Thoracic aorta endothelial cell (primary cell): ENCODE measurements at places on chromosomes 5 and 9. TPM values are rescaled to one million over a fixed set of nuclear protein-coding genes. Genes with fewer than 3 reads are reported as not detected.

Gene FOXI1
- total RNA-seq: not detected in 2 replicates

Gene OBP2B
- not detected in 2 replicates for total RNA-seq

Gene EPB41L4A
- 19.8 and 26.1 TPM in 2 replicates for total RNA-seq

Gene SLC25A48
- not detected in 2 replicates for total RNA-seq

Gene NR5A1
- not detected in 2 replicates for total RNA-seq

Gene SEMA6A
- total RNA-seq: 1.1 and 1.6 TPM in 2 replicates

Gene GALNT12
- total RNA-seq: 1.4 and 1.5 TPM in 2 replicates

Gene TMEM38B
- total RNA-seq: 10.6 and 12.4 TPM in 2 replicates

Gene C9
- total RNA-seq: 0.07 and 0.13 TPM in 2 replicates

Gene IL13
- total RNA-seq: not detected in 2 replicates

Gene PAM
- total RNA-seq: 142 and 192 TPM in 2 replicates

Gene SVEP1
- 0.13 and 0.14 TPM in 2 replicates for total RNA-seq

Gene SPATA31D4
- total RNA-seq: not detected in 2 replicates

Gene IFNK
- not detected in 2 replicates for total RNA-seq

Gene LRRC26
- not detected in 2 replicates for total RNA-seq

Gene ANKDD1B
- total RNA-seq: 0.14 and 0.27 TPM in 2 replicates

Gene WDR31
- total RNA-seq: 0.50 and 0.53 TPM in 2 replicates

Gene SLC6A19
- total RNA-seq: not detected in 2 replicates

Gene PLAC8L1
- not detected in 2 replicates for total RNA-seq

Gene LAMC3
- 0.13 and 0.22 TPM in 2 replicates for total RNA-seq

Gene PCDHGA4
- total RNA-seq: 2.2 and 5.2 TPM in 2 replicates

Gene NMUR2
- not detected in 2 replicates for total RNA-seq

Gene SH3TC2
- 8.8 and 9.0 TPM in 2 replicates for total RNA-seq
